Stimulated activated CD8-positive, alpha-beta memory T cell treated with anti-CD3 and anti-CD28 coated beads, Interleukin-15, amount 100 ng/mL, for 24 hours (primary cell): ENCODE measurements at places on chromosomes 7 and 10.

DNA sequence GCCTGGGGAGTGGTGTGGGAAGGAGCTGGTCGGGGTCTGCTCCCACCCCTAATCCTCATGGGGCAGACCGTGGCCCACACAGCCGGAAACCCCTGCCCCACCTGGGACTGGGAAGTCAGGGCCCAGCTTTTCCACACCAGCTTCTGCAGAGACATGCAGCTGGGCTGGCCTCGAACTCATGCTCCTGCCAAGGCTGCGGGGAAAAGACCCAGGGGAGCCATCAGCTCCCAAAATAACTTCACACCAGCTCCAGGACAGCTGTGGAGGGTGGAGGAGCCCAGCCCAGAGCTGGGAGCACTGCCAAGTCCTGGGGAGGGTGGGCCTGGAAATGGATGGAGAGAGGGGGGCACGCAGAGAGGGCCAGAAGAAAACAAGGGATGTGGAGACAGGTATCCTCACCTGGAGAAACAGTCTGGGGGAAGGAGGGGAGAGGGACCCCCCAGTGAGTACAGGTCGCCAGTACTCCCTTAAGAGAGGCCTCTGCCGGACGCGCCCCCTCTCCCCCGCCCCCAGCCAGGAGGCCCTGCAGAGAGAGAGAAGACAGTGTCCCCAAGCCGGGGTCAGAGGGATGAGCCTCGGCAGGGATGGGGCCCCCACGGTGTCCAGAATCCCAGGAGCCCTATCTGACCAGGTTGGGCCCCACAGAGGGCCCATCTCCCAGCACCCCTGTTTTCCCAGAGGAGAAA is 11.5 kb upstream of the GRIFIN start:
- DNase-seq = no peak

- no peak for DNase-seq
Observed at GRCh38 chr10:72335394-72336258, 19.1 kb downstream of the DNAJB12 start.

- no peak for DNase-seq
Observed at GRCh38 chr7:149635561-149636329, 137.6 kb downstream of the ZNF467 start.

DNA sequence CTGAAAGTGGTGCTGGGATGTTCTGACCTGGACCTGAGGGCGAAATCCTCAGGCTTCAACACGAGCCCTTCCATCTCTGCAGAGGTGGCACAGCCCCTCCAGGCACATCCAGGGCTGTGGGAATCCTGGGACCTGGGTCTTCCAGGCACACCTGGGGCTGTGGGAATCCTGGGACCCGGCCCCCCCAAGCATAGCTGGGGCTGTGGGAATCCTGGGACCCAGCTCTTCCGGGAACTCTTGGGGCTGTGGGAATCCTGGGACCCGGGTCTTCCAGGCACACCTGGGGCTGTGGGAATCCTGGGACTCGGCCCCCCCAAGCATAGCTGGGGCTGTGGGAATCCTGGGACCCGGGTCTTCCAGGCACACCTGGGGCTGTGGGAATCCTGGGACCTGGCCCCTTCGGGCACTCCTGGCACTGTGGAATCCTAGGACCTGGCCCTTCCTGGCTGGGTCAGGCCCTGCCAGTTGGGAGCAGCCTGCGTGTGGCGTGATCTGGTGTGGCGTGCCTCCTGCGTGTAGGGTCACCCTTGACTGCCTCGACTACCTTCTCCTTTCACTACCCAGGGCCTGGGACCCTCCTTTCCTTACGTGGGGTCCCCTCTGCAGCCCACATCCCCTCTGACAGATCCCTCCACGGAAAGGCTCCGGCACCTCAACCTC is 124.0 kb downstream of the WDR37 start:
- no peak for DNase-seq

GRCh38 chr7:77415823-77416620 is at the start of gene GSAP:
GSAP (minus strand) TSS chr7:77416349; CDS start chr7:77416321, 28 bp downstream.
- peak; percentile 15 for DNase-seq

- no peak for DNase-seq
Observed at GRCh38 chr7:157482517-157483087, 145.8 kb downstream of the DNAJB6 start.

DNA sequence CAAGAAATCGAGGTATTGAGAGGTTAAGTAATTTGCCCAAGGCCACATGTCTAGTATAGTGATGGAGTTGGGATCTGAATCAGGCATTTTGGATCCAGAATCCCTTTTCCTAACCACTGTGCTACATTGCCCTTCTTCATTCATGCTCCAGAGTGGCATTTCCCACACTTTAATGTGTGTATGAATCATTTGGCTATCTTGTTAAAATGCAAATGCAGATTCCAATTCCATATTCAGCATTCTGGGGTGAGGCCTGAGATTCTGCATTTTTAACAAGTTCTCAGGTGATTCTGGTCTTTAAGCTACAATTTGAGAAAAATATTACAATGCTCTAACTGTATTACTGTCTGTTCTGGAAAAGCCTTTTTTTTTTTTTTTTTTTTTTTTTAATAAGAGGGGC is 631.3 kb downstream of the PHTF2 start:
- DNase-seq = no peak

DNA sequence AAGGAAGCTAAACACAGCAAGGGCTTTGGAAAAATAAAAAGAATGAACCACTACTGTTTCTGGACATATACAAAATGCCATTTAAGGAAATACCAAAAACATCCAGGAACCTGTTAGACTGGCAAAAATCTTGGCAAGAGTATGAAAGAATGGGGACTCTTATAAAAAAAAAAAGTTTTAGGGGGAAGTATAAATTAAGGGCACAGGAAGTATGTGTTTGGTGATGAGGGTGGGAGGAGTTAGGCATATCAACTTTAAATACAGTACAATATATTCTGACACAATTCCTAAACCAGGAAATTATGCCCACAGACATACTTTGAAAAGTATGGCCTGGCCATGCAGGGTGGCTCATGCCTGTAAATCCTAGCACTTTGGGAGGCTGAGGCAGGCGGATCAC is 74.2 kb downstream of the WAPL start:
- DNase-seq = no peak

DNA sequence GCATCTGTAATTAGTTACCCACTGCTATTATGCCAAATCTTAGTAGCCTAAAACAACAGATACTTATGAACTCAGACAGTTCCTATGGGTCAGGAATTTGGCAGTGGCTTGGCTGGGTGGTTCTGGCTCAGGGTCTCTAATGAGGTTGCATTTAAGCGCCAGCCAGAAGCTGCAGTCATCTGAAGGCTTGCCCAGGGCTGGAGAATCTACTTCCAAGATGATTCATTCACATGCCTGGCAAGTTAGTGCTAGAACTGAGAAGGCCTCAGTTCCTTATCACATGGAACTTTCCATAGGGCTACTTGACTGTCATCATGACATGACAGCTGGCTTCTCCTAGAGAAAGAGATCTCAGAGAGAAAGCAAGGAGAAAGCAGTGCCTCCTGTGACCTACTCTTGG is 121.3 kb downstream of the AVL9 start:
- DNase-seq = no peak

DNA sequence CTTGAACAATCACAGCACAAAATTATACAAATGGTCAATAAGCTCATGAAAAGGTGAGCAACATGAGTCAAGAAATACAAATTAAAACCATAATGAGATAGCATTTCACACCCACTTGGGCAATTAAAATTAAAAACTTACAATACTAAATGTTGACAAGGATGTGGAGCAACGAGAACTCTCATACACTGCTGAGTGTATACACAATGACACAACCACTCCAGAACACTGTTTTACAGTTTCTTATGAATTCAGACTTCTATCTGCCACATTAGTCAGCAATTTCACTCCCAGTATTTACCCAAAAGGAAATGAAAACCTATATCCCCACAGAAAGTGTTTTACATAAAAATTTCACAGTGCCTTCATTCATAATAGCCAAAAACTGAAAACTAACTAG is 31.1 kb downstream of the GDI2 start:
- DNase-seq = no peak

DNA sequence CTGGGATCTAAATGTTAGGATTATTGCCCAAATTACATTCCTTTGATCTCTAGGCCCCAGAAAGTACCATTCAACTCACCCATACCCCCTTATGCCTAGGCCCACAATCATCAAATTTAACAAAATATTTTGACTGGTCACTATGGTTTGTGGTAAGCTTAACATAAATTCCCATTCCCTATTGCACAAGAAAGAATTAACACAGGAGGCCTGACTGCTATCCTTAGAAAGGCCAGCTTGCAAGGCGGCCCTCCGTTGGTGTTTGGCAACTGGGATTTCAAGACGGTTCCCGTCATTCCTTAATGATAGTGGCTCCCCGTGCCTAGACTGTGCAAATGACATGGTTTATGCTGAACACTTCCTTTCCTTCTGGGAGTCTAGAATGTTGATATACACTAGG is 29.6 kb downstream of the ARHGAP21 start:
- no peak for DNase-seq

- no peak for DNase-seq
Observed at GRCh38 chr10:4909118-4909517, 54.1 kb upstream of the AKR1C1 start.

DNA sequence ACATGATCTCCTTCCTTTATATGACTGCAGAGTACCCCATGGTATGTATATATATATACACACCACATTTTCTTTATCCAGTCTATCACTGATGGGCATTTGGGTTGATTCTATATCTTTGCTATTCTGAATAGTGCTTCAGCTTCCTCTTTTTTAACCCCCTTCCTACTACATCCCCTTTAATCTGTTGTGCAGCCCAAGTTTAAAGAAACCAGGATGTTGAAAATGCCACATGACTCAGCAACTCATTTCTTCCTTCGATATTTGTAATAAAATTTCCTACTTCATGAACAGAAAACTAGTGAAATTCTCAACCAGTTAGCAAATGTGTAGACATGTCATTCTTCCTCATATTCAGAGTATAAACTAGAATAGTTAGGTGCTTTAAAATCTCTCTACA is 1245.7 kb upstream of the SORCS1 start:
- DNase-seq = no peak

DNA sequence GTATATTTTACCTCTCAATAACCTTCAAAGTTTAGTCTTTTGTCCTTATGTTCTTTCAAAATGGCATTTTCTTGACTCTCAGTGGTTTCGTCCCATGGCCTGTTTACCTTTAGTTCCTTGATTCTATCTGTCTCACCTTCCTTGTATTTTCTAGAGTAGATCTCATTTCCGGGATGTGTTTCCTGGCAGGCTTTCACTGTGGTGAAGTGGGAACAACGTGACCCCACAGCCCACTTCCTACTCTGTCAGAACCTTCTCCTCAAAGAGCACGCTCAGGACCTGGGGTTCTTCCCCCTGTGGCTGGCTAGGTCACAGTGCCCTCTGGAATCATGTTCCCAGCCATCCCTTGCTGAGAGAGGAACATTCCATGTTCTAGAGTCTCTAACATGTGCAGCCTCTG is 129.9 kb upstream of the ZNF32 start:
- no peak for DNase-seq

DNA sequence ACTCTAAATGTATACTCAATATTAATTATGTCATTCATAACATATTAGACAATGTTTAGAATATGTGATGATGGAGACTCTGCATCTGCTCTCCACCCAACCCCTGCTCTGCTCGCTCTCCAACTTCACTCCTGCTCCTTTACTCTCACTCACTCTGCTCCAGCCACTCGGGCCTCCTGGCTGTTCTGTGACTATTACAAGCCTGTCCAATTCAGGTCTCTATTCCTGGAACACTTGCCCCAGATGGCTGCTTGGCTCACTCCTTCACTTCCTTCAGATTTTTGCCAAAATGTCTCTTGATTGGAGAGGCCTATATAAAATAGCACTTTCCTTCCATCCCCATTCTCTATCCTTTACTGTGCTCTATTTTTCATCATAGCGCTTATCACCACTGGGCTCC is 84.8 kb downstream of the HBP1 start:
- no peak for DNase-seq

DNA sequence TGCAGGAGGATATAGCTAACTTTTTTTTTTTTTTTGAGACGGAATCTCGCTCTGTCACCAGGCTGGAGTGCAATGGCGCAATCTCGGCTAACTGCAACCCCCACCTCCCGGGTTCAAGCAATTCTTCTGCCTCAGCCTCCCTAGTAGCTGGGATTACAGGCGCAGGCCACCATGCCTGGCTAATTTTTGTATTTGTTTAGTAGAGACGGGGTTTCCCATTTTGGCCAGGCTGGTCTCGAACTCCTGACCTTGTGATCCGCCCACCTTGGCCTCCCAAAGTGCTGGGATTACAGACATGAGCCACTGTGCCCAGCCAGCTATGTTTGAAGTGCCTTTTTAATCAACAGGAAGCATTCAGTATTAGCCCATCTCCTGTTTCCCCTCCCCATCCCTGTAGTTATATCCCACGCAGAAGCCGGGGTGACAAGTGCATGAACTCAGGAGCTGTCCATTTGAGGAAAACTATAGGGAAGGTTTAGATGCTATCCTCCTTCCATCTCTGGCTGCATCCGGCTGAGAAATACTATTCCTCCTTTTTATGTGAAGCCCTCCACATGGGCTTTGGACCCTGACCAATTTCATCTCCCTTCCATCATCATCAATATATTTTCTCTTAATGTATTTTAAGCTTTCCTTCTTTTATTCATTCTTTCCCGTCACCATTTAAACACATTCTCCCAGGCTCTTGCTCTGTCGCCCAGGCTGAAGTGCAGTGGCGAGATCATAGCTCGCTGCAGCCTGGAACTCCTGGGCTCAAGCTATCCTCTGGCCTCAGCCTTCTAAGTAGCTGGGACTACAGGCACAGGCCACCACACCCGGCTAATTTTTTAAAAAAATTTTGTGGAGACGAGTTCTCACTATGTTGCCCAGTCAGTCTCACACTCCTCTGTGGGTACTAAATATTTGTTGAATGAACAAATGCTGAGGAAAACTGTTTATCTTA is 1.3 kb upstream of the POT1 start:
- no peak for DNase-seq
